Activated naive CD4-positive, alpha-beta T cell treated with anti-CD3 and anti-CD28 coated beads for 36 hours (primary cell): ENCODE measurements at places on chromosomes 6 and 20. TPM values are rescaled to one million over a fixed set of nuclear protein-coding genes. Genes with fewer than 3 reads are reported as not detected.

- H3K4me3 ChIP-seq: no peak overlapping the region
- no peaks in the 10 kb centered on the region for H3K27me3 ChIP-seq
- DNase-seq: no peak
- peak overlapping the region; percentile 36 for H3K27ac ChIP-seq
Observed at GRCh38 chr20:49292010-49292409, 14.2 kb upstream of the ZNFX1 start.

- no peaks in the 10 kb centered on the region for H3K36me3 ChIP-seq
- H3K27ac ChIP-seq: no peak overlapping the region
- DNase-seq: no peak
- peaks cover 5% of the 10 kb centered on the region for H3K27me3 ChIP-seq
- H3K4me1 ChIP-seq: peaks cover 3% of the 10 kb centered on the region
Observed at GRCh38 chr6:129390900-129391299, 319.1 kb downstream of the ARHGAP18 start.

DNA sequence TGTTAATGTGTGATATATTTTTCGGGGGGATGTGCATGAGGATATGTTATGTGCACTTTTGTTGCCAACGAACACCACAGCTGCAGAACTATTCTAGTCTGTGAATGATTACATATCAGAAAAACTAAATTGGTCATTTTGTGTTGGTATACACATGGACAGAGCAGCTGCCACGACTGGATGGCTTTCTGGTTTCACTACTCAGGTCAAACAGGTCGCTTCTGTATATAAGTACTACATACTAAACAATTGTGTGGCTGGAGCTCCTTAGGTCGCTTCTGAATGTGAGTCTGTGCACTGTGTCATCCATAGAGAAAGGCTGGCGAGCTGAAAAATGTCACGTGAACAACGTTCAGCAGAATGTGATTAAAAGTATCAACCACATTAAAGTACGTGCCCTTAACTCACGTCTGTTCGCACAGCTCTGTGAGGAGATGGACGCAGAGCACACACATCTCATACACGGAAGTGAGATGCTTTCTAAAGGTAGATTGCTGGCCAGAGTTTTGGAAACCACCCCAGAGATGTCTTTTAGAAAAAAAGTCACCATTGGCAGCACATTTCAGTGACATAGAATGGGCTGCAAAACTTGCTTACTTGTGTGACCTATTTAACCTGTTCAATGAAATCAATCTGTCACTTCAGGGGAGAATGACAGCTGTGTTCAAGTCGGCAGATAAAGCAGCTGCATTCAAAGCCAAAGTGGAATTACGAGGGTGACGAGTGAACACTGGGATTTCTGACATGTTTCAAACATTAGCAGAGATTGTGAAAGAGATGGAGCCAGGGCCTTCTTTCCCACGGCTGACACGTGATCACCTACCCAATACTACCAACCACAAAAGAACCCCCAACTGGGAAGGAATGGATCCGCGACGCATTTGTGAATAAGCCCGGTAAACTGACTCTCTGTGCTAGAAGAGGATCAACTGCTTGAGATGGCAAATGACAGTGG lies 176.6 kb downstream of the PDE10A start:
- no peak for DNase-seq
- no peak overlapping the region for H3K4me3 ChIP-seq
- no peaks in the 10 kb centered on the region for H3K4me1 ChIP-seq
- no peaks in the 10 kb centered on the region for H3K36me3 ChIP-seq
- no peaks in the 10 kb centered on the region for H3K27me3 ChIP-seq

Gene TREML2
- 12.2 TPM for total RNA-seq

Gene ZSCAN23
- 2.0 TPM for total RNA-seq

Gene KCNS1
- 0.48 TPM for total RNA-seq

DNA sequence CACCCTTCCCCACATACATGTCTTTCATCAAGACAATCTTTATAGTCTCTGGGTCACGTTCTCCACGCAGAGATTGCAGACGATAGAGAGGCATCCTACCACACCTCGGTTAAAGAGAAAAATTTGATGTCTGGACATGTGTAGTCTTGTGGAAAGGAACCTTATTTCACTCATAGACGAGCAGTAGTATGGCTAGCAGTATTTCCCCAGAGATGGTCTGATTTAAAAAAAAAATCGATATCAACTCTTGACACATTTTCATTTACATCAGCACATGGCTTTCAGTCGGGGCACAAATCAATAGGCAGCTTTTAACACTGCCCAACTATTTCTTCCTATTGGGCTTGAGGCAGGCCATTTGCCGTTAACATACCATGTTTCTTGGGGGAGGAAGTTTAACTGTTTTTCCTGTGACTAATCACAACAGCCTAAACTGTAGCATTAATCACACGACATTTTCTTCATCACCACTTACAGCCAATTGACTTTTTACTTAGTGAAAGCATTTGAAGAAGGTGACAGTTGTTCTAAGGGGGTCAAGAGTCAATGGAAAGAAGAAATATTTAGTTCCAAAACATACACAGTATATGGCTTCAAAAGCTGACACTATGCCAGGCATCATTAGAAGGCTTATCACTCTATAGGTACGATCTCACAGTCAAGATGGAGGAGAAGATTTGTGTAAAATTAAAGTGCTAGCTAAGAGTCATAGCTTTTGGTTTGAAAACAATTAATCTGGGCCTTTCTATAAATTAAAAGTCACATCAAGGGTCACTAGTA lies 129.5 kb upstream of the HDAC2 start:
- no peaks in the 10 kb centered on the region for H3K36me3 ChIP-seq
- H3K4me3 ChIP-seq: no peak overlapping the region
- H3K27me3 ChIP-seq: peaks cover 12% of the 10 kb centered on the region
- no peaks in the 10 kb centered on the region for H3K4me1 ChIP-seq
- no peak for DNase-seq
- no peak overlapping the region for H3K27ac ChIP-seq

Gene CDKN1A
- 92.3 TPM for total RNA-seq

DNA sequence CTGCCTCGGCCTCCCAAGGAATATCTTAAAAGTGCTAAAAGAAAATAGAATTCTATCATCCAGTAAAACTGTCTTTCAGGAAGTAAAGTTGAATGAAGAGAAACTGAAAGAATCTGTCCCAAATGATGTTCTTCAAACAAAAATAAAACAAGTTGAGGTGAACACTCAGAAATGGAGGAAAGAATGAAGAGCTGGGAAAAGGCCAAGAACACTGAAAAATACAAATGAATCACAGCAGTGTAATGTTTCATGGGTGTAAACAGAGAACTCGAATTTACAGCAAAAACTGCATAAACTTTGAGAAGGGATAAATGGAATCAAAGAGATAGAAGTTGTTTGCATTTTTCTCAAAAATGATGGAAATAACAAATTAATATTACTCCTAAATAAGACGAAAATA lies 317.3 kb downstream of the TAF4 start:
- H3K4me3 ChIP-seq: no peak overlapping the region
- H3K36me3 ChIP-seq: no peaks in the 10 kb centered on the region
- H3K27ac ChIP-seq: no peak overlapping the region

GRCh38 chr6:142162780-142163179 lies 15.7 kb downstream of the VTA1 start:
- H3K27me3 ChIP-seq: no peaks in the 10 kb centered on the region
- H3K36me3 ChIP-seq: peaks cover 6% of the 10 kb centered on the region
- H3K27ac ChIP-seq: no peak overlapping the region
- H3K4me1 ChIP-seq: peaks cover 24% of the 10 kb centered on the region
- H3K4me3 ChIP-seq: no peak overlapping the region

Gene FAM110A
- 16.2 TPM for total RNA-seq
